Breast epithelium (tissue), 4 donors: ENCODE measurements at places on chromosomes 6 and 20.
A peak's percentile ranks its signal among the peaks of the same experiment; 100 is the strongest.

- DNase-seq: no peak
Observed at GRCh38 chr6:163958646-163959045, 544.1 kb downstream of the QKI start.

DNA sequence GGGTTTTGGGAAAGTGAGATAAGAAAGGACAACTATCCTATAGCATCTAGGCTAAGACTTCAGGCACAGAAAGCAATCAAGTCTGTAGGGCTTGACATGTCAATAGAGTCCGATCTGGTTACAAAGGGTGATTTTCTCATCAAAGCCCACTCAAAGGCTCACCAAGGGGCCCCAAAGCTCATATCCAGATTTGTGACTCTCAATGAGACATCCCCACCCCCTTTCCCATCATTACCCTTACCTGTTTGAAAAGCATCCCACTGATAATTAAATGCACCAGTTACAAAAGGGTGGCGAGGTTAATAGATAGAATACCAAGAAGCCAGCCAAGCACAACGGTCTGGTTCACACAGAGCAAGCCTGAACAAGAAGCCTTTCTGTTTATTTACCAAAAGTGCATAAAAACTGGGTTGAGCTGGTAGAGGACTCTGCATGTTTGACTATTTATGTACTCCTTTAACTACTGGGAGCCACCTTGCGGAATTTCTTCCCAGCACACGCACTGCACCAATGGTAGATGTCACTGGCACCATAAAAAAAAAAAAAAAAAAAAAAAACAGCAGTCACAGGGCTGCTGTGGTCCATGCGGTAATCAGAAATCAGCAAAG, 6.1 kb downstream of the JAG1 start:
- DNase-seq: no peak

GRCh38 chr6:3776881-3777507, 25.5 kb upstream of the PXDC1 start:
- DNase-seq: no peak

DNA sequence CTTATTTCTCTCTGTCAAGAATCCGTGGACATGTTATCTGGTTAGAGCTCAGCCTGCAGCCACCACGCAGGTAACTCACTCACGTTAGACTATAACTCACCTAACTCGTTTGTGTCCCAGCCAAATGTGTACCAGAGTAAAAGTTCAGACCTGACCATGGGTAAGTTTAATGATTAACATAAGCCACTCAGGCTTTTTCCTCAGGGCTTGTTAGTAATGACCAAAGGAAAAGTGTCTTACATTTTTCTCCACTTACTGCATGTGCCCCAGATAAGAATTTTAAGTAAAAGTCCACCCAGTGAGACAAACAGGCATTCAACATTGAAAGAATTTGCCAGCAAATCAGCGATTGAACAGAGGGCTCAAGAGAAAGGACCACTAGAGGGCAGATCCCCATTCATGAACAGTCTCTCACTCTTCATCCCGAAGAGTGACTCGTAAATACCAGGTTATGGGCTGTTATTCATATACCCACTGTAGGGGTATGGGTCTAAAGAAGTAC, at the start of gene PKHD1:
TSS of gene PKHD1 (minus strand) at position 116 of the 502 bp plus-strand sequence. CDS start 2,680 bp downstream, outside the sequence.
- DNase-seq: no peak

DNA sequence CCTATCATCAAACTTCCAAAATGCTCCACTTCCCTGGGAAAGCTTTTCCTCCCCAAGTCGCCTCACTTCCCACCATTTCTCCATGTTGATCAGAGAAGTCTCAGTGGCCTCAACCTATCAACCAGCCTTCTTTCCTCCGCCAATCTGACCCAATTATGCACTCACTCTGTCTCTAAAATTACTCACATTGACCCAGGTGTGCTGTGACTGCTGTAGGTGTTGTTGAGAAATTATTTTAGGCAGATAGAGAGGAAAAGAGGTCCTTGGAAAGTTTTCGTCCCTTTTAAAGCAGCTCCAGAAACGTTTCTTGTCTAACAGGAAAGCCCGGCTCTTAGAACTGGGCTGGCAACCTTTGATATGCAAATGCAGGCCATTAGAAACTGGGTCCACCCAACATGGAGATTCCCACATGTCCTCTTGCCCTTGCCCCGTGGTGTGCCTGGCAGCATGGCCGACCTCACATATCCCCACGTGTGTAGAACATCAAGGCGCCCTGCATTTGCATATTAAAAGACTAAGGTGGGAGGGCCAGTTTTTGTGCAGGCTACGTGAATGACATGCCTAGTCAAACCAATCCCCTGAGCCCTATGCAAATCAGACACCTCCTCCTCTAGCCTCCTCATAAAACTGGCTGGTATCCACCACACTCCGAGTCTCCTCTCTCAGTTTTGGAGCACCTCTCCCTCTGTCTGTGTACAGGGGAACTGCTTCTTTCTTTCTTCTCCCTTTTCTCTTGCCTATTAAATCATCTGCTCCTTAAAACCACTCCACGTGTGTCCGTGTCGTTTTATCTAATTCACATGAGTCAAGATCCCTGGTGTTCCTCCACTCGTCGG, 12.9 kb downstream of the IPCEF1 start:
- peak; percentile 73 for DNase-seq

DNA sequence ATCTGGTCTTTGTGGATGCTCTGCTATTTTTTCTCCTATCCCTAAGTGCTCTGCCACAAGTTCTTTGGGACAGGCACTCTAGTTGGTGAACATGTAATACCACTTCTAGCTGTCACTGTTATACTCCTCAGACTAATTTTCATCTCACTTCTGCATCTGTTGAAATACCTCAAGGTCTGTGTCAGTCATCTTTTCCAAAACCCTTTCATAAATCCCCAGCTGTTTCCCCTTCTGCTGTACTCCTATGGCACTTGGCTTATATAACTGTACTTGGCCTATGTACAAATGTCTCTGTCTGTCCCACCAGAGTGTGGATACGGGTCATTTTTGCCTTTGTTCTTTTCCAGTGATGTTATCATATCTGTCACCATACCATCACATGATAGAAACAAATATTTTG, 124.2 kb downstream of the FHL5 start:
- no peak for DNase-seq

DNA sequence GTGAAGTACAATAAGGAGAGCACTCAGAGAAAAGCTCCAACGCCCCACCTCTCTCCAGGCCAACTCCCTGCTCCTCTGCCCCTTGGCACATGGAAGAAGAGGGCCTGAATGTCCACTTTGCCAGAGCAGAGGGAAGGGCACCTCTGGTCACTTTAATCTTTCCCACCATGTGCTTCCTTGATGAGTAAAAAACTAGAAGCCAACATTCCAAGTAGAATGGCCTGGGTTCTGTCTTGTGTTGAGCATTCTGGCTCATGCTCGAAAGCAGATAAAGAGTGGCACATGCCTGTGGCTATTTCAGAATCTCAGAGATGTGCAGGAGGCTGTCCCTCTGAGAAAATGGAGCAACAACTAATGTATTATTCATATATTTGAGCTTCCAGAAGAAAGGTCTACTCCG, 177.4 kb upstream of the PLN start:
- DNase-seq: no peak

GRCh38 chr6:147106759-147107401, 97.3 kb upstream of the STXBP5 start:
- DNase-seq: no peak

DNA sequence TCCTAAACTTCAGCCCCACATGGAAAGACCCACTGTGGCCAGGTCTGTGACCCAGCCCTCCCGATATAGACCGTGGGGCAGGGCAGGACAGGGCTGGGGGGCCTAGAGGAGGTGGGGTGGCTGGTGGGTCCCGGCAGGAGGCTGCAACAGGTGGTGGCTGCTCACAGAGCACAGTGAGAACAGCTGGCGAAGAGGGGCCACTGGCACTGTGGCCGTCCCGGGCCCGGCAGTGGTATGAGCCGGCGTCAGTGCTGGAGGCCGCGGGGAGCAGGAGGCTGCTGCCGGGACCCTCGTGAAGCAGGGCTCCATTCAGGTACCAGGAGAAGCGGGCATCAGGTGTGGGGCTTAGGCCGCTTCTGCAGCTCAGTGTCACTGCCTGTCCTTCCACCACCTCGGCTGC, 13.4 kb downstream of the SIGLEC1 start:
- no peak for DNase-seq

DNA sequence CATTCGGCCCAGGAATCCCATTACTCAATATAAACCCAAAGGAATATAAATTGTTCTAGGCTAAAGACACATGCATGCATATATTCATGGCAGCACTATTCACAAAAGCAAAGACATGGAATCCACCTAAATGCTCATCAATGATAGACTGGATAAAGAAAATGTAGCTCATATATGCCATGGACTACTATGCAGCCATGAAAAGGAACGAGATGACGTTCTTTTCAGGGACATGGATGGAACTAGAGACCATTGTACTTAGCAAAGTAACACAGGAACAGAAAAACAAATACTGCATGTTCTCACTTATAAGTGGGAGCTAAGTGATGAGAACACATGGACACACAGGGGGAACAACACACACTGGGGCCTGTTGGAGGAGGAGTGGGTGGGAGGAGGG, 769.5 kb downstream of the TBC1D32 start:
- DNase-seq: no peak
